ENCODE measurements at places on chromosomes 4 and X. TPM values are rescaled to one million over a fixed set of nuclear protein-coding genes. Genes with fewer than 3 reads are reported as not detected.

DNA sequence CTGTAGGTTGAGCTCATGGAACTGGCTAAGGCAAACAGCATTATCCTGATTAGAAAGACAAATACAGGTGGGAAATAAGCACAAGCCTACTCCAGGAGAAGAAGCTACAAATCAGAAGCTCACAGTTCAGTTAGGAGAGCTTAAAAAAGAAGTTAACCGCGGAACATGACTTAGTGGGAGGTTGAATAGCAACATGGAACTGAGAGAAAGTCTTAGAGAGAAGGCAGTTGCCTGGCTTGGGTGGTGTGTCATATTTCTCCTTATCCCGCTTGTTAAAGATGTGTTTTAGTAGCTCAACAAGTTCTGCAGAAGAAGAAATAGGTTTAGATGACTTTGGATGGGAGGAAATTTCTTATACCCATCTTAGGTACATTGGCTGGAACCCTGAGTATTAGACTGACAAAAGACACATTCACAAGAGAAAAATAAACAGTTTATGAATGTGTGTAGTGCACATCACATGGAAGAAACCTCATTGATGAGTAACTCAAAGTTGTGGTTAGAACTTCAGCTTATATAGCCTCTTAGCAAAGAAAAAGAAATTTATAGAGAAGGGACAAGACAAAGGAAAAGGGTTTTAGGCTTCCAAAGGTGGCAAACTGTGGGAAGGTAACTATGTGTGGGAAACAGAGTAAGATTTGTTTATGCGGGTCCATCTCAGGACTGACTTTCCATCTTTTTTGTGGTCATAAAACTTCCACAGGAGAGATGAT lies 37.4 kb upstream of the RXFP1 start:
- no peaks in the 10 kb centered on the region for H3K4me1 ChIP-seq
- DNase-seq, result no peak
- H3K27me3 ChIP-seq, result peaks cover 4% of the 10 kb centered on the region
- H3K4me3 ChIP-seq, result no peak overlapping the region

- peak; percentile 6 for DNase-seq
- peak overlapping the region; percentile 8 for H3K27ac ChIP-seq
- peaks cover 17% of the 10 kb centered on the region for H3K4me1 ChIP-seq
These were observed 17.6 kb upstream of the GABRA4 start for GRCh38 chr4:47010912-47011446.

- no peaks in the 10 kb centered on the region for H3K36me3 ChIP-seq
- H3K4me1 ChIP-seq, result no peaks in the 10 kb centered on the region
- H3K27ac ChIP-seq, result no peak overlapping the region
- no peak for DNase-seq
- peaks cover 7% of the 10 kb centered on the region for H3K27me3 ChIP-seq
These were observed 24.6 kb upstream of the LAP3 start for GRCh38 chr4:17552427-17552826.

Gene PGAM4
- total RNA-seq, result not detected

DNA sequence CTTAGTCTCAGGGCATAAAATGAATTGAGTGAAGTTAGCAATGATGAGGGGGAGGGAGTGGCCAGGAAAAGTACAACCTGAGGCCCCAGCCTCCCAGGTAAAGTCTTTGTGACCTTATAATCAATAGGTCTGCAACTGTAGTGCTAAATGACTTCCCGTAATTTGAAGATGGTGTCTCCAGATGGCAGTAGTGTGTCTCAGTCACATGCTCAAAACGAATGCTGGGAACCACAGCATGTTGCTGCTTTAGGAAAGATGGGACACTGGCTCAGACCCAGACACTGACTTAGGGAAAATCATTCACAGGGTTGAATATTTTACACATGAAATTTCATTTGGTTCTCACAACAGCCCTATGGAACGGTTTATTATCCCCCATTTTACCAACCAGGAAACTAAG lies 10.3 kb downstream of the SRPX2 start:
- no peaks in the 10 kb centered on the region for H3K36me3 ChIP-seq
- DNase-seq, result no peak
- no peak overlapping the region for H3K4me3 ChIP-seq
- H3K4me1 ChIP-seq, result no peaks in the 10 kb centered on the region

- no peak overlapping the region for H3K4me3 ChIP-seq
- no peak for DNase-seq
- no peaks in the 10 kb centered on the region for H3K36me3 ChIP-seq
- H3K27me3 ChIP-seq, result no peaks in the 10 kb centered on the region
- H3K4me1 ChIP-seq, result no peaks in the 10 kb centered on the region
These were observed 43.1 kb downstream of the GYG2 start for GRCh38 chrX:2871831-2872230.

Gene GPM6B
- 0.14 TPM for total RNA-seq

DNA sequence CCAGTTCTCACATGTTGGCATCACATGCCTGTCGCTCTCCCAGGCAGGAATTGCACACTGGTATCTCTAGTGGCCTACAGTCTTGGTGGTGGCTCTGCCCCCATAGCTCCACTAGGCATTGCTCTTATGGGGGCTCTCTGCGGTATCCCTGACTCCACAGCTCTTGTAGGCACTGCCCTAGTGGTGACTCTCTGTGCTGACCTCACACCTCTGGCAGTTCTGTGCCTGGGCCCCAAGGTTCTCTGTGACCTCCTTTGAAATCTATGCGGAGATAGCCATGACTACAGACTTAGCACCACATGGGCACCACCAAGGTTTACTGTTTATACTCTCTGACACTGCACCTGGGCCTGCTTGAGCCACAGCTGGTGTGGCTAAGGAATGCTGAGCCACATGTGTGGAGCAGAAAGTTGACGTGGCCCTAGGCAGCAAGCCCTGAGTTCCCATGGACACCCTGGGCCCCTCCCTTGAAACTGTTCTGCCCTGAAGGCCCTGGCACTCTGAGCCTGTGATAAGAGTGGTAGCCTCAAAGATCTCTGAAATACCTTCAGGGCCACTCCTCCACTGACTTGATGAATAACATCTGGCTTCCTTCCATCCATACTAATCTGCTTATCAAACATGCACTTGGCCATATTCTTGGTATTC lies 8.0 kb downstream of the SLC9B1 start:
- no peak overlapping the region for H3K27ac ChIP-seq
- no peak overlapping the region for H3K4me3 ChIP-seq
- H3K27me3 ChIP-seq, result no peaks in the 10 kb centered on the region
- no peaks in the 10 kb centered on the region for H3K36me3 ChIP-seq

Gene MOSPD2
- 24.5 TPM for total RNA-seq

Gene TMEM31
- 0.25 TPM for total RNA-seq

Gene GPR173
- total RNA-seq, result 0.14 TPM

GRCh38 chr4:80492761-80493160 lies 157.2 kb downstream of the CFAP299 start:
- H3K4me3 ChIP-seq, result no peak overlapping the region
- H3K4me1 ChIP-seq, result peaks cover 46% of the 10 kb centered on the region
- peaks cover 12% of the 10 kb centered on the region for H3K36me3 ChIP-seq
- peak overlapping the region; percentile 74 for H3K27ac ChIP-seq
- DNase-seq, result peak; percentile 40

DNA sequence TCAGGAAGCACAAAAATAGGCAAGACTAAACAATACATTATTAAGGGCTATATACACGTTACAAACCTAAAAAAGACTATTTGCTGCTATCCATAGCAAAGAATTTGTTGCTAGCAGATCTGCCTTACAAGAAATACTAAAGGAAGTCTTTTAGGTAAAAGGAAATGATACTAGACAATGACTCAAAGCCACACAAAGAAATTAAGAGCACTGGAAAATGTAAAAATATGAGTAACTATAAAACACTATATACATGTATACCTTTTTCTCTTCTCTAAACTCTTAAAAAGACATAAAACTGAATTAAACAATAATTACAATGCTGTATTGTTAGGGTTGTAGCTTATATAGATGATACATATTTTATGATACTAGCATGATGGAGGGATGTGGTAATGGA lies 25.7 kb downstream of the SLC9A7 start:
- peak overlapping the region; percentile 67 for H3K27ac ChIP-seq
- DNase-seq, result no peak
- no peak overlapping the region for H3K4me3 ChIP-seq
- H3K36me3 ChIP-seq, result peaks cover 21% of the 10 kb centered on the region
- peaks cover 23% of the 10 kb centered on the region for H3K4me1 ChIP-seq

GRCh38 chrX:47574076-47574546 lies 8.1 kb upstream of the TIMP1 start:
- H3K4me1 ChIP-seq, result peaks cover 18% of the 10 kb centered on the region
- H3K27ac ChIP-seq, result no peak overlapping the region
- H3K36me3 ChIP-seq, result peaks cover 28% of the 10 kb centered on the region
- H3K27me3 ChIP-seq, result peaks cover 4% of the 10 kb centered on the region

- no peaks in the 10 kb centered on the region for H3K27me3 ChIP-seq
- H3K4me3 ChIP-seq, result peak overlapping the region; percentile 4
- DNase-seq, result no peak
- H3K27ac ChIP-seq, result peak overlapping the region; percentile 87
These were observed 42.6 kb upstream of the HOPX start for GRCh38 chr4:56723659-56724230.

Data from activated CD4-positive, alpha-beta T cell treated with anti-CD3 and anti-CD28 coated beads for 36 hours (primary cell).